ENCODE measurements at places on chromosomes 1 and 21.

GRCh38 chr1:53628286-53628955 lies 110.5 kb downstream of the GLIS1 start:
- DNase-seq = no peak

DNA sequence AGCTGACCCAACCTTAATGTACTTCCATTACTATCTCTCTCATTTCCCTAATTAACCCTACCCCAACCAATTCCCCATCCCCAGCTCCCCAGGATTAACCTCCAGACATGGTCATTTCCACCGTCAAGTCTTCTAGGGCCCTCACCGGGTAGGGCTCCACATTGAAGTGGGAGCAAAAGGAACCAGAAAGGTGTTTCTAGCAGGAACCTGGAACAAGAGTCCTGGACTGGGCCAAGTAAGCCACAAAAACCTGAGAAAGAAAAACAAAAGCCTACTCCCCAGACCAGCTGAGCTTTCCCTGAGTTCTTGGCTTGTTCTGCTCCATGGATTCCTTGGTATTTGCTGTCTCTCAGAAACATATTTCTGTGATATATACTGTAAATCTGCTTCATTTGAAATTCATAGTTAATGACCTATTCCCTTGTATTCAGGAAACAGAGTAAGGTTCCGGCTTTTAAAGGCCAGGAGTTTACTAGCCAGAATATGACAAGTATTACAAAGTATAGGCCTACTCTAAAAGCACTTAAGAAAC lies 58.4 kb downstream of the SYF2 start:
- DNase-seq = no peak

DNA sequence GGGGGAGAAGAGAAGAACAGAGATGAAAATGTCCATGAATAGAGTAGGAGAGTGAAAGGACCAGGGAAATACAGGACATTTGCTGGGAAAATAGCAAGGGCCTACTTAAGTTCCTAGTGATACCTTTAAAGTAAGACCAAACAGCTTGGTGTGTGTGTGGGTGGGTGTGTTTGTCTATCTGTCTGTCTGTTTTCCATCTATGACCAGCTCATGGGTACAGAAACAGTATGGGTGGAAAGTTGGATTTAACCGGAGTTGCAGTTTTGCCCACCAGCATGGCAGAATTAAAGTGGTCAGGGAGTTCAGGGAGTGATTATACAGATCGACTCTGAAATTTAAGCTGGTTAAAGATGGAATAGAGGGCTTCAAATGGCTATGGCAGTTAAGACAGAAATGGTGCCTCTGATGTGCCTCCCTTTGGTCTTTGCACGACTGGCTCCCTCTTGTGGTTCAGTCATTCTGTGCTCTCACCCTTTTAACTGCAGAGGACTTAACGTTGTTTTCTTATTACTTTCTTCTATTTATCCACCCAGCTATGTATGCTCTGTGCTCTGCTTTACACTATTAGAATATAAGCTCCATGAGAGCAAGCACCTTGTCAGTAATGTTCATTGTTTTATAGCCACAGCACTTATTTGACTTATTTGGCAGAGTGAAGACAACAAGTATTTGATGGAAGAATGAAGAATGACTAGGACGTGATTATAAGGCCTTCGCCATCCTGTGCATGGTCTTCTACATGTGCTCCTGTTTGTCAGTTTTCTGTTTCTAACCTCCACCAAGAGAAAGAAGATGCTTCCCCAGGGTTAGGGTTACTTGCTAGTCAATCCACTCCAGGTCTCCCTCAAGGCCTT lies 72.7 kb upstream of the AK4 start:
- DNase-seq = peak; percentile 85

GRCh38 chr1:31583082-31583994 lies 7.0 kb downstream of the TINAGL1 start:
- DNase-seq = no peak

DNA sequence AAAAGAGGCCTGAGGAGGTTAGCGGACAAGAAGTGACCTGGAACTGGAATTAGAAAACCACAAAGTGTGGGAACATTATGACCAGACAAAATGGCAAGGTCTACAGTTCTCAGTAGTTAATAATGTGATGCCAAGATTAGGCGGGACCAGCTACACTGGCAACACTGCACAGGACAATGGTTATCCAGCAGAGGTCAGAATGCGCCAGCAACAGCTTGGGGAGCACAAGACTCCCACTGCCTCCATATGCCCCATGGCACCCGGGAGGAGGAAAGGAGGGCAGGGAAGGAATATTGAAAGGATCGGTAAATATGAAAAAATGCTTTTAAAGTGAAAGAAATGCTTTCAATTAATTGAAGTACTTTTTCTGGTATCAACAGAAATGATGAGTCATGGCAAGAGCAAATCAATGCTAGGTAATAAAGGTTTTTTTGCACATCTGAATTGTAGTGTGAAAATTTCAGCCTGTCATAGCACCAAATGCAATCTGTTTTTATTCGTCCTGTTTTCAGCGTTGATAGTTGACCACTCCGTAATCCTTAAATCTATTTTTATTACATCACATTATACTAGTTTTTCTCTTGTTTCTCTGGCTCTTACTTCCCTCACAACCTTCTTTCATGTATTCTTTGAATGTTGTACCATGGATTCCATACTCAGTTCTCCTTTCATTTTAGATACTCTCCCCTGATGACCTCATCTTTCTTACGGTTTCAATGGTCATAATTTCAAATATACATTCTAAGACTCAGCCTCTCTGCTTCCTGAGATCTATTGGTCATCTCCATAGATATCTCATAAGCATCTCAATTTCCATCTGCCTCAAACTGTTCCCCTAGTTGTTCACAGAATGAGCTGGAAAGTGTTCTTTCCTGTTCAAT lies 30.7 kb downstream of the VCAM1 start:
- DNase-seq = no peak

DNA sequence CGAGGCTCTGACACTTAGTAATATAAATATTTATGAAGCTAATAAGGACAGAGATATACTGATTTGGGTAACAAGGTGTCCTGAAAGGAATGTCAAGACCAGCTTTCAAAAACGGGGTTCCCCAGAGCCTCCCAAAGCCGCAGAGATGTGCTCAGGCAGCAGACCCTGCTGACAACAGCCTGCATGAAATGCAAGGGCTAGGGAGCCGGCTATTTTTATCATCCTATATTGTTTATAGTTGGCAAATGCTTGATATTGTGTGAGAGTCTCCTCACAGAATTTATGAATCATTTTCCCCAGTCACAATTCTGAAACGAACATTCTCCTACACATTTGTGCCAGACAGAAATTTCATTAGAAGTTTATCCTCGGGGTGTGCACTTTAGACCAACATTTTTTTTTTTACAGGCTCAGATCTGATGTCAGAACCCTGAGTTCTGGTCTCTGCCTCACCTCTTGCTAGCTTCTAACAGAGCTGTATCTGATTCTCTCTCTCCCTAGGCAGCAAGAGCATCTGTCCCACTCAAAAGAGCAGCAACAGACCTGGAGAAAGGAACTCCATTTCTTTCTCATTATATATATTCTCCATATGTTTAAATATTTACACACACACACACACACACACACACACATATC lies 302.3 kb upstream of the PLD5 start:
- DNase-seq = no peak

DNA sequence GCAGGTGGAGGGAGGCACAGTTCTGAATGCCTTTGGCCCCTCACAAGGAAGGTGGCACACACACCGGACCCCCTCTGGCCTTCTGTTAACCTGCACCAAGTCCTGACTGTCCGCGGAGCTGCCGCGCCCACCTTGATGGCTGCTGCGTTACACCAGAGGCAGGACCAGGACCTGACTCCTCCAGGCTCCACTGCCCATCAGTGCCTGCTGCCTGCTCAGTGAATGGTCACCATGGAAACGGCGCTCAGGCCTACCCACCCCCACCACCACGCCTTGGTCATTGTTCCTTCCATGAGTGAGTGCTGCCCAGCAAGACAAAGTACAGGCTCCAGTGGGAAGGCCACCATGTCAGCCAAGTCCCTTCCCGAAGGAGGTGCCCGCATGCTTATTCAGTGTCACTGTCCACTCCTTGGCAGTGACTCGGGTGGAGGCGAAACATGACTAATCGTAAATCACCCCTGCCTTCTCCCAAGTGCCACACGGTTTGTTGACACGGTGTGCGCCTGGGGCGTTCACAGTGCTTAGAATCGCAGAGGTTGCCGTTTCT lies 57.3 kb downstream of the SLC37A1 start:
- no peak for DNase-seq

- DNase-seq = no peak
These were observed 87.7 kb downstream of the MAST2 start for GRCh38 chr1:45891087-45891486.

- no peak for DNase-seq
These were observed 34.2 kb downstream of the AK5 start for GRCh38 chr1:77316006-77316405.

GRCh38 chr1:157371221-157371620 lies 181.1 kb downstream of the FCRL5 start:
- DNase-seq = no peak

Measured in CD4-positive, alpha-beta T cell treated with Interleukin-17A for 1 hour (primary cell).